Effector CD4-positive, alpha-beta T cell (primary cell): ENCODE measurements at places on chromosomes 7 and 10.

DNA sequence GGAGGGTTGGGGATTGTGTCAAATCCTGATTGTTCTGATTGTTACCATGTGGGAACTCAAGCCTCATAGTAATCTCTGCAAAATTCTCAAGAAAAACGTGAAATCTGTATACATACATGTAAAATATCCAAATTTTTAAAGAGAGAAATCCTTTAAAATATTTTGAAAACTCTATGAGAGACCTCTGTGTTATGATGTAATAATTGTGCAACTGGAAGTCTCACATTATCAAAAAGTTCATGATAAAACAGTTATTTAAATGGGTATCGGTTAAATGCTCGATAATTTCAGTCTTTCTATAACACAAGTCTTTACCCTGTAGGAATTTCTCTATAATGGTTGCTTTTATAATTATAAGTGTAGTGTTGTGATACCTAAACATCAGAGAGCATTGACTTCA lies 95.5 kb downstream of the TMEM26 start:
- DNase-seq = no peak

DNA sequence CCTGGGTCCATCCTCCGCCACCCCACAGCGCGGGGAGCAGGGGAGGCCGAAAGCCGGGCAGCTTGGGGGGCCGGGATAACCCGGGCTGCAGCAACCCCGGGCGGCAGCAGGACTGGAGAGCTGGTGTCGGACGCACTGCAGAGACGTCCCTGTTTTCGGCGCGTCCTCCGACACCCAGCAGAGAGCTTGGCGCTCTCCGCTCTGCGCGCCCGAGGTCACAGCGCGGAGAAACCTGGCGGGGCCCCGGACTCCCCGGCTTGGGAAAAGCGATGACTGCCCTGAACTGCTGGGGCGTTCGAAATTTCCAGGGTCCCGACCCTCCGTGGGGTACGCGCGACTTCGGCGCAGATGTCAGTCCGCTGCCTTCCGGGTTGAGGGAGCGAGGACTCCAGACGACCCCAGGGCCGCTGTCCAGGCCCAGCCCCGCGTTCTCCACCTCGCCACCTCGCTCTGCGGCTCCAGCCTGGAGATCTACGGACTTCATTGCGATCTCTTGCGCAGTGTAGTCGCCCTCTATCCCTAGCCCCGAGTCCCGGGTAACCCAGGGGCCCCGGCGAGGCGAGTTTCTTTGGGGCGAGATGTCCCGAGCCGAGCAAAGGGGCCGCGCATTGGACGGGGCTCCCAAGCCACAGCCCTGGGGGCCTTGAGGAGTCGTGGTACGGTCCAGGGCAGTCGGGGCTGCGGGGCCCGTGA lies 617 bp upstream of the FOXI2 start:
- DNase-seq = no peak

- no peak for DNase-seq
Observed at GRCh38 chr10:77409697-77410471, 227.7 kb downstream of the KCNMA1 start.

DNA sequence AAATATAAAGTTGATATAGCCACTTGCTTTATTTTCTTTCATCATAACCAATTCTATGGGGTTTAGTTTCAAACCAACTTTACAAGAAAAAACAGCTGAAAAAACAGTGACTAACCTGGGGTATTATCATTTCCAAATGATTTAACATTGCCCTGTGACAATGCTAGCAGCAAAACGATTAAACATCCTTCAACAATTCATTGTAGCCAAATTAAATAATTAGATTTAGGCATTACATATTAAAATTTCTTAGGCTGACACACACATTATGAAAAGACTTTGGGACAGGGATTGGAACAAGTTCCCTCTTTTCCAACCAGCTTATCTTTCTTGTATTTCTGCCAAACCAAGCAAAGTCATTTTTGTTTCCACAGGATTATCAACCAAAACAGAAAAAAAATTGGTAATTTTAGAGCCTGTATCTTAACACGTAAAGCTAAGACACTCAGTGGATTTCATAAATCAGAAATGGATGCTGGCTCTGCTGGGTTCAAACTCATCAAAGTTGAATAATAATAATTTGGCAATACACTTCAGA lies 84.0 kb downstream of the SEMA3D start:
- DNase-seq = no peak

- DNase-seq = no peak
Observed at GRCh38 chr10:58704671-58705141, 192.0 kb downstream of the BICC1 start.

GRCh38 chr7:135714534-135715009 lies 13.4 kb downstream of the SLC13A4 start:
- no peak for DNase-seq

DNA sequence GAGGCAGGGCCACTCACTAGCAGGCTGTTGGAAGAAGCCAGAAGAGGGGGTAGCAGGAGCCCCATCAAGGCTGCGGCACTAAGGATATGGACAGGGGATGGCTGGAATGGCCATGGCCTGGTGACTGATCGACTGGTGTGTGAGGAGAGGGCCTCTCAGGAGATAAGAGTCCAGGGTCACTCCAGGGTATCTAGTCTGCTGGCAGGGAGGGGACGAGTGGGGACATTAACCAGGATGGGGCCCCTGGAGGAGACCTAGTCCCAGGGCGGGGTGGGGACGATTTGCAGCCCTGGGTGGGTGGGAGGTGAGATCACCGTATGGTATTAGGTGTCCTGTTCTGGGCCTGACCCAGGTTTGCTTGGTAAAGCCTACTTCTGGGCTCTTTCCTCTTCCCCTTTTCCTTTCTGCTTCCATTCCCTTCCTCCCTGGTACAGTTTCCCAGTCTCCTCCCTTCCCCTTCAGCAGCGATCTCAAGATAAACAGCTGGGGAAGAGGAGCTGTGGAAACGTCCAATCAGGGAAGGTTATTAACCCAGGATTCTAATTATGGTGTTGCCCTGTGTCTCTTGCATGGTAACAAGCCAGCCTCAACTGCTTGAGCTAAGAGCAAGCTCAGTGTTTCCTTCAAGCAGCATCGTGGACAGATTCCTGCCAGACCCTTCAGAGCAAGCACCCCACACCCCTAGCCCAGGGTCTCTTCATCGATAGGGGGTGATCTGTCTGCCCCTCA lies 233.2 kb downstream of the RPS24 start:
- no peak for DNase-seq

- DNase-seq = no peak
Observed at GRCh38 chr10:97131666-97132065, 54.1 kb downstream of the SLIT1 start.

DNA sequence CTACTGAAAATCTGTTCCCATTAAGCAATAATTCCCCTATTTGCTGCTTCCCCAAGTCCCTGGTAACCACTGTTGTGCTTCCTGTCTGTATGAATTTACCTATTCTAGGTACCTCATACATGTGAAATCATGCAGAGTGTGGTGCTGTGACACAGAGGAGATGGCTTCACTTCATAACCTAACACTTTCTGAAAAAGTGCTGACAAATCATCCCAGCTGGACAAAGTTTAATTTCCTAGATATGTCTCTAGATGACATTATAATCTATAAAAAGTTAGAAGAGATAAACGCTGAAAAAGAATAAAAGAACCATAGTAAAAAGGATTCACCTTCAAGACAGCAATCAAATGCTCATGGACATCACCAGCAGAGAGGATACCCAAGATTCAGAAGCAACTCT lies 277.9 kb downstream of the SKIDA1 start:
- DNase-seq = no peak

- DNase-seq = peak; percentile 20
Observed at GRCh38 chr7:123865517-123866117, 20.6 kb downstream of the HYAL4 start.

- no peak for DNase-seq
Observed at GRCh38 chr7:13989949-13990305, 461 bp upstream of the ETV1 start.

GRCh38 chr10:42850931-42851330 lies 68.3 kb downstream of the BMS1 start:
- DNase-seq = no peak

- no peak for DNase-seq
Observed at GRCh38 chr10:43390333-43390732, 18.7 kb downstream of the HNRNPF start.

GRCh38 chr10:131747251-131747650 lies 153.6 kb upstream of the PPP2R2D start:
- DNase-seq = no peak

DNA sequence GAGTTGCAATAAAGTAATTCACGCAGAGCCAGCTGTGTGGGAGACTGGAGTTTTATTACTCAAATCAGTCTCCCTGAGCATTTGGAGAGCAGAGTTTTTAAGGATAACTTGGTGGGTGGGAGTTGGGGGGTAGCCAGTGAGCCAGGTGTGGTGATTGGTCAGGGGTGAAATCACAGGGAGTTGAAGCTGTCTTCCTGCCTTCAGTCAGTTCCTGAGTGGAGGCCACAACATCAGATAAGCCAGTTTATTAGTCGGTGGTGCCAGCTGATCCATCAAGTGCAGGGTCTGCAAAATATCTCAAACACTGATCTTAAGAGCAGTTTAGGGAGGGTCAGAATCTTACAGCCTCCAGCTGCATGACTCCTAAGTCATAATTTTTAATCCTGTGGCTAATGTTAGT lies 3.3 kb upstream of the CYP51A1 start:
- no peak for DNase-seq

- no peak for DNase-seq
Observed at GRCh38 chr10:112461029-112461887, 14.2 kb downstream of the VTI1A start.

GRCh38 chr7:51645702-51646298 lies 329.2 kb upstream of the COBL start:
- no peak for DNase-seq

GRCh38 chr10:21517134-21518031 lies 8.1 kb downstream of the SKIDA1 start:
- DNase-seq = no peak

- DNase-seq = no peak
Observed at GRCh38 chr10:71814922-71815411, 36.1 kb downstream of the PSAP start.

GRCh38 chr10:44264244-44264643 lies 120.7 kb downstream of the CXCL12 start:
- DNase-seq = no peak

DNA sequence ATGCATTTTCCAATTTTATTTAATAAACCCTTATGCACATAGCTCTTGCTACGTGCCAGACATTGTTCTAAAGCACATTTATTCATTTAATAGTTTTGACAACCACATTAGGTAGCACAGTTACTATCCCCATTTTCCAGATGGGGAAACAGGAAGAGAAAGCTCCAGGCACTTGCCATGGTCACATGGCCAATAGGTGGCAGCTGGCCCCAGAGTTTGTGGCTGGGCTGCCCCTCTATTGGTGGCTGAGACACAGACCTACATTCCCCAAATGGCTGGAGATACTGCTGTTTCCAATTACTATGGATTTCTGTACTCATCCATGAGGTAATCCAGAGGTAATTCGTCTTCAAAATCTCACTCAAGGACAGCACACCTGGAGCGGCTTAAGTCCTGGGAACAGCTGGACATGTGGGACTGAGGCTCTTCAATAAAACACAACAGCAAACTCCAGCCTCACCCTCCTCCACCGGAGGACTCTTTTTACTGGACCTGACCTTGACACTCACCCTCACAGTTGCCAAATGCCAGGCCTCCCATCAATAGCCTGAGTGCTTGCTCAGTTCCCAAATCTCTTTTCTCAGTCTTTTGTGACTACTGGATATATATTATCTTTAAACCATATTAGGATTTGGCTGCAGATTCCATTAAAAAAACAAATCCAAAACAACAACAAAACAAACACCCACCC lies 106.1 kb downstream of the CLEC2L start:
- no peak for DNase-seq

DNA sequence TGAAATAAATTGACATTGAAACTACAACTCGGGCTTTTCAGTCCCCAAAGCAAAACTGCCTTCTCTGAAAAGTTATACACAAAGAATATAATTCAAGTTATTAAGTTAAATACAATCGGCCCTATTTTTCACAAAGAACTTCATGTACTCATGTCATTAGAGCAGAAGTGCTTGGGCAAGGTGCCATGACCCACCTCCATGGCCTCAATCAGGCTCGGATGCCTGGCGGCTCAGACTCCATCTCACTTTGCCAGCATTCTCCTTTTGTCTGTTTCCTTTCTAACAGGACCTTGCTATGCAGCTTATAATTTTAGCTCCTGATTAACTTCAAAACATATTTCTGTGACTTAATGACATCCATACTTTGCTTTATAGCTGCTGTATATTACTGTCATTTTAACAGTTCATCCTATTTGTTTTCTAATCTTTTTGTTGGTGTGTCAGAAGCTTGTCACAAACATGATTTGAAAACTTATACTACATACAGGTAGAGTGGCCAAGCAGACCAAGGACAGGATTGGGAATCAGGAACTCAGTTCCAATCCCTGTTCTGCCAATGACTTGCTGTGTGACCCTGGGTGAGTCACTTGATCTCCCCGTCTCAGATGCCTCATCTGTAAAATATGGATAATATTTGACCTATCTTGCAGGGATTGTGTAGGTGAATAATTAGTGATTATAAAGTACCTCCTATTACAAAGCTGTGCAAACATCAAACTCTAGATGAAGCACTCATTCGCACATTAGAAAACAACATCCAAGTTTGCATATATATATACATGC lies 60.8 kb upstream of the ITGA8 start:
- no peak for DNase-seq

DNA sequence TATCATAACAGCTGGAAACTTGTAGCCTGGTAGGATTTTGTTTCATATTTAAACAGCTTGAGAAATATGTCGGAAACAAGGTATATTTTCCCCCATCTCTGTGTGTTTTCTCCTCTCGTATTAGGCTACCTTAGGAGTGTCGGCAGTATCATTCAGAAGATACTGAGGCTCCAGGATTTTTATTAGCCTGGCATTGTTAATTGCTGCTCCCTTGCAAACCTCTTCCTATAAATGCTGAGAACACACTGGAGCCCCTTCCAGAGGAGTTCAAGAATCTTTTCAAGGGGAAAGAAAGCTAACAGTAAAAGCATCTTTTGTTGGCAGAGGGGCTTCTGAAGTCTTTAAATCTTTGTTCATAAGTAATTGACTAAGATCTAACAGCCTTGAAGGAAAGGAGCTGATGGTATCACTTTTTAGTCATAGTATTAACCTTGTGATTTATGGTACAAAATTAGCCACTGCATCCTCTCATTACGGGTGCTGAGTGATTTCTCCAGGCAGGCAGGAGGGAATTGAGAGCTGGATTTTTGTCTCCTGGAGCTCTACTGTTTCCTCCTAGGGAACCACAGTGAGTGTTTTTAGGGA lies 998.7 kb downstream of the LRMDA start:
- DNase-seq = no peak

DNA sequence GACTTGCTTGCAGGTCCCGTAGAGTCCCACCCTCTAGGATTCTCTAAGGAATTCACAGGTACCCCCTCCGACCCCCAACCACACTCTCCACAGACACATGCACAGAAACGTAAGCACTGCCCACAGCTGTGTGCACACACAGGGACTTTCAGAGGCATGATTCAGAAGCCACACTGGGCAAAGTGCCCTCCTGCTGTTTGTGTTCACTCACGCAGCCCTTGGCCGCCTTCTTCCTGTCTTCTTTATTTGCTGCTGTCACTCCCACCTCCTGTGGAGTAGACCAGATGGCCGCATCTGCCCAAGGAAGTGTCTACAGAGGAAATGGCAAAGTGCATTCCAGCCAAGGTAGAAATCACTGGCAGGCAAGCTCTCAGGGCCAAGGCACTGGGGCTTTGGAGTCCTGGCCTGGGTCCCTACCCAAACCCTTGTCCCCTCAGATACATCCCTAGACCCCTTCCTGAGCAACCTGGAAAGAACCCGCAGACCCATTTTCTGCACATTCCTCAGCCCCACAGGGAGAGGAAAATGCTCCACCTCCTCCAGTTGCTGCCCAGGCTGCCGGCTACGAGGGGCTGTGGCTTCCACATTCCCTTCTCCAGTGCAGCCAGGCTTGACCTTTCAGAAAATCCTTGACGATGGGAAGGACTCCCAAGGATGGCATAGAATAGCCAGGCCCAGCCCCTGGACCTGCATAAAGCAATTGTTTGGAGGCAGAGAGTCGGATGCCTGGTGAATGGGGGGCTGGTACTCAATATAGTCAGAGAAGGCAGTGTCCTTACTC lies 21.6 kb upstream of the GIMAP8 start:
- no peak for DNase-seq
